NCI-H69 (cell line): ENCODE measurements at places on chromosomes 2 and 18.
A peak's percentile ranks its signal among the peaks of the same experiment; 100 is the strongest.

- DNase-seq: no peak
Observed at GRCh38 chr2:240347373-240347940, 88.0 kb upstream of the GPC1 start.

GRCh38 chr2:154693741-154694340 lies 4.7 kb upstream of the KCNJ3 start:
- peak; percentile 24 for DNase-seq

DNA sequence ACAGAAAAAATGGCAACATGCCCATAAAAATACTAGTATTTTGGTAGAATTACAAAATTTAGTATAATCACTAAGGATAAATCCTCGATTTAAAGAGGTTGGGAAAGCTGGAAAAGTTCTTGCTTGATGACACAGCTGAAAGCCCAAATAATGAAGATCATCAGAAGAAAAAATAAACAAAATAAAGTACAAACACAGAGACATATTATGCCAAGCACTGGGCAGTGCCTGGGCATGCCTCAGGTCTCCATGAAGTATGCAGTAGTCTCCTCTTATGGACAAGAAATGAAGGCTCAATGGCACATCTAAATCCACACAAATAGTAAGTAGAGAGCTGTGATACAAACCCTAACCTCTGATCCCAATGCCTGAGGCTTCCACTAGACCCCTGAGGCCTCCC lies 57.7 kb downstream of the RNU4ATAC start:
- no peak for DNase-seq

GRCh38 chr2:5401115-5401657 lies 291.0 kb upstream of the SOX11 start:
- no peak for DNase-seq

DNA sequence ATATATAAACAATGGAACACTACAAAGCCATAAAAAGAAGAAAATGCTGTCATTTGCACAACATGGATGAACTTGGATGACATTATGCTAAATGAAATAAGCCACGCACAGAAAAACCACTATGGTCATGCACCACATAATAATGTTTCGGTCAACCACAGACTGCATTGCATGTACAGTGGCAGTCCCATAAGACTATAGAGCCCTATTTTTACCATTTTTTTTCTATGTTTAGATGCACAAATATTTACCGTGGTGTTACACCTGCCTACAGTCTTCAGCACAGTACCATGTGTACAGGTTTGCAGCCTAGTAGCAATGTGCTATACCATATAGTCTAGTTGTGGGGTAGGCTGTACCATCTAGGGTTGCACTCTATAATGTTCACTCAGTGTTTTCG lies 476.1 kb downstream of the DLGAP1 start:
- DNase-seq: no peak

- no peak for DNase-seq
Observed at GRCh38 chr2:235960011-235960715, 208.0 kb downstream of the GBX2 start.

- no peak for DNase-seq
Observed at GRCh38 chr2:152560166-152560565, 157.1 kb downstream of the PRPF40A start.

DNA sequence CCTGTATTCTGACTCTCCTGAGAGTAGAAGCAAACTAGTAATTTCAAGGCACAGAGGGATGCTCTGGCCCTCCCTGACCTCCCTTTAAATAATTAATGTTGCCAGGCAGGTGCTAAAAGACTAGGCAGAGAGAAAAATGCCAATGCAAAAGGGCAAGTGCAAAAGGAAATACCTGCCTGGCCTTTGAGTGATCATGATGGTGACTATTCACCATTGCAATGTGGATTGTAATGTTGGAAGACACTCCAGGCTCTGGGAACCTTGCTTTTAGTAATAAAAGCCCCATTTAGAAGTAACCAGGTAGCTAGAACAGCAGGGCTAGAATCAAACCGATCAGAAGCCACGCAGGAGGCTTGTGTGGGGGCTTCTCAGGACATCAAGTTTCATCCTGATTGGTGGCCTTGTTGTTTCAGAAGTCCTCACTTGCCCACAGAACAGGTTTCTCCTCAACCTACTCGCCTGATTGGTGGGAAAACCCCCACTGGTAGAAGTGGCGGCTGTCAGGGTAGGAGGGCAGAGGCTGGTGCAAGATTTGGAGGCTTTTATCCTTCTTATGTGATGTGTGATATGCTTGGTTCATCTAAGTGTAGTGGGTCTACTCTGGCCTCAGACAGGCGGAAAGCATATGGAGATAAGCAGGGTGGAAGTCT lies 16.0 kb upstream of the CHRNA1 start:
- DNase-seq: peak; percentile 8

- no peak for DNase-seq
Observed at GRCh38 chr2:102523651-102524050, 50.6 kb downstream of the SLC9A4 start.

- DNase-seq: peak; percentile 98
Observed at GRCh38 chr18:75248426-75249174, 38.0 kb downstream of the TSHZ1 start.

DNA sequence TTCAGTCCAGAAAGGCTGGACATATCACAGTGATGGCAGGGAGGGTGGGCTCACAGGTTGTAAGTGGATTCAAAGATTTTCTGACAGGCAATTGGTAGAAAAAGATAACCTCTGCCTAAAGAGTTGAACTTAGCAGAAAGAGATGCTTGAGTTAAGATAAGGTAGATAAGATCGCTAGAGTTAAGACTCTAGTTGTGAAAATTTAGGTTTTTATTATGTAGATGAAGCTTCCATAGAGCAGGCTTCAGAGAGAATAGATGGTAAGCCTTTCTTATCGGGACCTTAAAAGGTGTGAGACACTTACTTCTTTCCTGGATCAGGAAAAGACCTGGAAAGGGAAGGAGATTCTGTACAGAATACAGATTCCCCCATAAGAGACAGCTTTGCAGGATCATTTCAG lies 134.4 kb downstream of the GULP1 start:
- no peak for DNase-seq

DNA sequence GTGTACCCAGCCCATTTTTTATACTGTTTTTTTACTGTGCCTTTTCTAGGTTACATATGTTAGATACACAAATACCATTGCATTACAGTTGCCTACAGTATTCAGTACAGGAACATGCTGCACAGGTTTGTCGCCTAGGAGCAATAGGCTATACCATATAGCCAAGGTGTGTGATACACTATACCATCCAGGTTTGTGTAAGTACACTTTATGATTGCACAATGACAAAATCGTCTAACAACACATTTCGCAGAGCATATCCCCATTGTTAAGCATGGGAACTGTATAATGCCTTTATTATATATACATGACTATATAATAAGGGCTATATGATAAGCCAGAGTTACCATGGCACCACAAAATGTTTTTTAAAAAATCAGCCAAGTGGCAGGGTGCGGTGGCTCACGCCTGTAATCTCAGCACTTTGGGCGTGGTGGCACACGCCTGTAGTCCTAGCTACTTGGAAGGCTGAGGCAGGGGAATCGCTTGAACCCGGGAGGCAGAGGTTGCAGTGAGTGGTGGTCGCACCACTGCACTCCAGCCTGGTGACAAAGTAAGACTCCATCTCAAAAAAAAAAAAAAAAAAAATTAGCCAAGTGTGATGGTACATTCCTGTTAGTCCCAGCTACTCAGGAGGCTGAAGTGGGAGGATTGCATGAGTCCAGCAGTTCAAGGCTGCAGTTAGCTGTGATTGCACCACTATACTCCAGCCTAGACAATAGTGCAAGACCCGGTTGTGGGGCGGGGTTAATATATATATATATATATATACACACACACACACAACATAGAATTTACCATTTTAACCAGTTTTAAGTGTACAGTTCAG lies 2.8 kb upstream of the CENPA start:
- no peak for DNase-seq

DNA sequence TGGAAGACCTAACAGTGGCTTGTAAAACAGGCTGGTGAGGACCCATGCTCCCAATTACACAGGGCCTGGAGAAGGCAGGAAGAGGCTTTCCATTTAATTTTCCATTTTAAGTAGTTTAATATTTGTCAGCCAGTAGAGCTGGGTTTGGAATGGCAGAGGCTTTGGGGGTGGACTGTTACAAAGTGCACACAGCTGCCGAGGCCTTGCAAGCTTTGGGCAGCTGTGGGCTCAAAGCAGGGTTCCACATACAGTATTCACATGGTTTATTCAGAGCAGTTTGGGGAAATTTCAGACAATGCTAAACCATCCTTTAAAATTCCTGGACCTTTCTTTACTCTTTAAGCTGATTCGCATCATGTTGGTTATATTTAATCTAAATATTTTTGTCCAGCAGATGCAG lies 132.6 kb downstream of the WDSUB1 start:
- no peak for DNase-seq

DNA sequence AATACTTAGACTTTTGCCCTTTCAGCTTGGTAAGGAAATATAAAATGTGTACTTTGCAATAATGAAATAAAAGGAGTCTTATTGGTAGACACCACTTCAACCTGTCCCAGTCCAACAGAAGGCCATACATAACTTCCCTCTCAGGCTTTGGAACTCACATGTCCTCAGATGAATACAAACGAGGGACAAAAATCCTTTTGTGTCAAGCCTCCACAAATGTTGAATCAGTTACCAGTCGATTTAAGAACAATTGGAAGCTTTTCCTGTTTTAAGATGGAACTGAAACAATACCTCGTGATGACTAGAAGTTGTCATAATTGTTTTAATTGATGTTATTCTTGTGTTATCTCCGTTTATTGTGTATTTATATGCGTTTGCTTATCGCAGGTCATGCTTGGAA lies 385.1 kb upstream of the POU3F3 start:
- DNase-seq: no peak
